Activated gamma-delta T cell (primary cell): ENCODE measurements at places on chromosomes 6 and 20.

GRCh38 chr6:169263836-169264608 is 10.4 kb upstream of the THBS2 start:
- no peak for DNase-seq

DNA sequence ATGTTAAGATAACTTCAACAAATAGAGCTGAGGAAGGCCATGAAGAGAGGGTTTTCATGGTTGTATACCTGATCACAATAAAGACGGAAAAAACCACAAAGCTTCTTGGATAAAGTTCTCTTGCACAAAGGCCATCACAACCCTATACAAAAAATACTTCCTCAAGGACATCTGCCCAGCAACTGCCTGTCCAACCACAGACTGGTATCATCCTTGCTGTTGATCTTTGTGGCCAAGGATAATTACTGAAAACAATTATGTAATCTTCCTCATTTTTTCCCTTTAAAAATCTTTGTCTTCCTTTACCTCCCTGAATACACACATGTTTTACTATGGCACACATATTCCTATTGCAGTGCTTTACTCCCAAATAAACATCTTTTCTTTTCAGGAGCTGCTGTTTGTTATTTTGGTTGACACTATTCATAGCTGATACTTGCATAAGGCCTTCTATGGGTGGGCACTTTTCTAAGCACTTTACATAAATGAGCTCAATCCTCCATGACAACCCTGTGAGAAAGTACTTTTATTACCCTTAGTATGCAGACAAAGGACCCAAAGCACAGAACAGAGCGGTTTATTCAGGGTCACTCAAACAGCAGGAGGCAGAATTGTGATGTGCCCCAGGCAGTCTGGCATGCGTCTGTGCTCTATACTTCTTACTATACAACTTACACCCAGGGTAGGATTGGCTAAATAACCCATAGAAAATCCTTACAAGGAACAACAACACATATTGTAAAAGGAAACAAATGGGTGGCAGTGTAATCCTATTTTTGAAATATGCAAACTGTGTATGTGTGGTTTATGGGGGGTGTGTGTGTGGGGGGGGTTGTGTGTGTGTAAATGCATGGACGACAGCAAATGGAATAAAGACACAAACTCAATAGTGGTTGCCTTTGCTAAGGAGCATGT is 35.1 kb downstream of the SNRNP48 start:
- DNase-seq: no peak

GRCh38 chr6:54093326-54093948 is 17.8 kb upstream of the MLIP start:
- no peak for DNase-seq

DNA sequence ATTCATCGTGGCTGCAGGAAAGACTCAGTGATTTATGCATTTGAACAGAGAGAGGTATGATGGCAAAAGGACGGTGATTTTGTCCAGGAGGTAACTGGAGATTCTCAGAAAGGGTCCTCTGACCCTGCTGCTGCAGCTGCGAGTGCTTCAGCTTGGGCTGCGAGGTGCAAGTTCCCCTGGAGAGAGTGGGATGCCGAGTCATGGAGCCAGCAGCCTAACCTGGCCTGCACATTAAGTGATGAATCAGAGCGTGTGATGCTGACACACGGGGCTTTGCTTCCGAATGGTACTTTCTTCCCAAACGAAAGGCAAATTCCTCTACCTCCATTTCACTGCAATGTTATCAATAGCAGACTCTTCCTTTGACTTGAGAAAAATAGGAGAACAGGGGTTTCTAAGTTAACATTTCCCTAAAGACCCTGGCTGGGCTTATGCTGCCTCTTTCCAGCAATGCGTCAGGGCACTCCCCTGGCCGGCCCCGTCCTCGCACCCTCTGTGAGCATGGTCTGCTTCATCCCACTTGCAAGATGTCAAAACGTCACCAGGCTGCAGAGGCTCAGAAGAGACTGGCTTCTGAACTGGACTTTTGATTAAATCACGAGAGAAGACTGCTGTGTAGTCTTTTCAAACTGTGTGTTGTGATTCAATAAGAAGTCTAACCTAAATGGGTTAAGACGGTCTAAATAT is 628.0 kb upstream of the AGPAT4 start:
- DNase-seq: no peak

DNA sequence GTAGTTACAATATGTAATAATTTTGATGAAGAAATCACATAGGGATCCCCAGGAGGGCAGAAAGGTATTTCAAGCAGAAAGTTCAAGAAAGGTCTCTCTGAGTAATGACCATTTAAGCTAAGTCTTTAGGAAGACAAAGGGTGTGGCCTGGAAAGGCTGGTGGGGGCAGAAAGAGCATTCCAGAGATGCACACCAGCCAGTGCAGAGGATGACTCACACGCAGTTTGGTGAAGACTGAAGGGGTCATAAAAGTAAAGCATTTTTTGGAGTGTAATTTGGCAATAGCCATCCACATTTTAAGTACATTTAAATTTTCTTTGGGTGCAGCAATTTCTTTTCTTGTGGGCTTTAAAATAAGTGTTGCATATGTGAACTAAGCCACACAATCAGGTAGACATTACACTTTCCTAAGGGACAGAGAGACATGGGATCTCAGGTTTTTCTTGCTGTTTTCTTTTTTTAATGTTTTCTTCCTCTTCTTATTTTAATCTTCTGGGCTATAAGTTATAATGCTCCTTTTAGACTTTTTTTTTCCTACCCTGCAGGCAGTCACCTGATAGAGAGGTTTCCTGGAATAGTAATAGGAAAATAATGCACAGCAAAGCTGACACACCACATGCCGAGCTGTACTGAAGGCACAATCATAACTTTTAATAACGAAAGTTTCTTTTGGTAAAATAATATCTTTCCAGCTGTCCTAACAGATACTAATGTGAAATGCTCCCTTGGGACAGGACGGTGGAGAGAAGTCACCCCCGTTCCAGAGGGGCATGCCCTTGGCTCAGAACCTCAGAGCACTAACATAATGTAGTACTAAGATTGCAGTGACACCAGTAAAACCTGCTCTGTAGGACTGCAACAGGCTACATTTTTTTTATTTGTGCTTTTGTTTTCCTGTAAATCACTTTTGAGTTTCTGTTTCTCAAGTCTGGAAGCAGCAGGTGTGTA is 49.6 kb upstream of the PTPRK start:
- no peak for DNase-seq

DNA sequence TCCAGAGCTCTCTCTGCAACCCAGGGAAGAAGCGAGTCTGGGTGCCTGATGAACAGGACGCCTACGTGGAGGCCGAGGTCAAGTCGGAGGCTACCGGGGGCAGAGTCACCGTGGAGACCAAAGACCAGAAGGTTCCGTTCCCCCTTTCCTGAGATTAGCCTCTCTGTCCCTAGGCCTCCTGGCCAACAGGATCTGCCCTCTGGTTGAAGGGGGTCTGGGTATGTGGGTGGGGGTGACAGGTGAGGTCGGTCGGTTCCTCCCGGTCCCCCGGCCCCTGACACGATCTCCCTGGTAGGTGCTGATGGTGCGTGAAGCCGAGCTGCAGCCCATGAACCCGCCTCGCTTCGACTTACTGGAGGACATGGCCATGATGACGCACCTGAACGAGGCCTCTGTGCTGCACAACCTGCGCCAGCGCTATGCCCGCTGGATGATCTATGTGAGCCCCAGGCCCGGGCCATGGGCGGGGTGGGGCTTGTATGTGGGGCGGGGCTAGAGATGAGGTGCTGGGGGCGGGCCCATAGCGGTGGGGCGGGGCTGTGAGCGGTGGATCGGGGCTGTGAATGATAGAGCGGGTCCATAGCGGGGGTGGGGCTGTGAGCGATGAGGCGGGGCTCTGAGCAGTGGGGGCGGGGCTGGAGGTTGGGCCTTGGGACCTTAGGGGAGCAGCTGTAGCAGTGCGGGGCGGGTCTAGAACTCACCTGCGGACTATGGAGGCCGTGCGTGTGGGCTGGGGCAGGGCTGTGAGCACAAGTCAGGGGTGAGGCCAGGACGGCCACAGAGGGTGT is 23.9 kb downstream of the MYH7B start:
- no peak for DNase-seq

GRCh38 chr6:34573567-34574183 is 17.5 kb upstream of the SPDEF start:
- no peak for DNase-seq
